Posterior vena cava (tissue), 2 donors: ENCODE measurements at places on chromosomes 3 and 15.

- DNase-seq: no peak
Measured at GRCh38 chr3:55661141-55661540, 174.0 kb upstream of the WNT5A start.

- no peak for DNase-seq
Measured at GRCh38 chr3:40336101-40336500, 26.6 kb downstream of the EIF1B start.

DNA sequence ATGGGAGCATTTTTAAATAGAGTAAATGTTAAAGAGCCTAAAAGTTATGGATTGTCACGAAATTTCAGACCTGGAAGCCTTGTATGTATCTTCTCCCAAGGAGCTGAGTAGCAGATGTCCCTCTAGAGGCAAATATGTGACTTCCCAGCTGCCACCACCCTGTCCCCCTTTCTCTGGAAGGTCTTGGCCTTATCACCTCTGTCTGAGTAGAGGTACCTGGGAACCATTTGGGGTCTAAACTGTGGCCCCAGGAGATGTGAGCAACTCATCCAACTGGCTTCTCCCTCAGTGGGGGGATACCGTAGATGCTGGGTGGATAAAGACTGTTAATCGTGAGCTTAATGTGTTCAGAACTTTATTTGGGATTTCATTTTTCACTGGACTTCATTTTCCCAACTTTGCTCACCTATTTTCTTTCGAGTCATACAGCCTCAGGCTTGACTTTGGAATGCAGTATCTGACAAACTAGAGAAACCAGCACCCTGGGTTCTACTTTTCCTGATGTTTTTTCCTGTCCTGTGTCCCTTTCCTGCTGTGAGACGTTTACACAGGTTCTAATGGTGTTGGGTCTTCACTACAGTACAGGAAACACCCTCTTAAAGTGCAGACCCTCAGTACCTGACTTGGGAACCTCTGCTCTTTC lies 53.3 kb upstream of the CCR4 start:
- no peak for DNase-seq

DNA sequence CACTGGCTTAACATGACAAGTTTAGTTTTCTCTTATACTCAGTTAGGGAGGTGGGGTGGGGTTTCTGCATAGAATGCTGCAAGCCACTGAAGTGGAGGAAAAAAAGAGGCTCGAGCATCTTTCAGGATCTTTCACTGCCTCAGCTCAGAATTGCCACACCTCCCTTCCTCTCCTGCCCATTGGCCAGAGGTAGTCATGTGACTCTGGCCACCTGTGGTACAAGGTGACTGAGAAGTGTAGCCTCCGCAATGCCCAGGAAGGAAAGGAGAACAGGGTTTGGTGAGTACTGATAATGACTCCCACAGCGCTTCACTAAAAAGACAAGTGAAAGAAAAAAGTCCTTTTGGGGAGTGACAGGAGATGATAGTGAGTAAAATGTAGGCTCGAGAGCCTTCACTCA lies 124.3 kb upstream of the TRIM42 start:
- DNase-seq: no peak

DNA sequence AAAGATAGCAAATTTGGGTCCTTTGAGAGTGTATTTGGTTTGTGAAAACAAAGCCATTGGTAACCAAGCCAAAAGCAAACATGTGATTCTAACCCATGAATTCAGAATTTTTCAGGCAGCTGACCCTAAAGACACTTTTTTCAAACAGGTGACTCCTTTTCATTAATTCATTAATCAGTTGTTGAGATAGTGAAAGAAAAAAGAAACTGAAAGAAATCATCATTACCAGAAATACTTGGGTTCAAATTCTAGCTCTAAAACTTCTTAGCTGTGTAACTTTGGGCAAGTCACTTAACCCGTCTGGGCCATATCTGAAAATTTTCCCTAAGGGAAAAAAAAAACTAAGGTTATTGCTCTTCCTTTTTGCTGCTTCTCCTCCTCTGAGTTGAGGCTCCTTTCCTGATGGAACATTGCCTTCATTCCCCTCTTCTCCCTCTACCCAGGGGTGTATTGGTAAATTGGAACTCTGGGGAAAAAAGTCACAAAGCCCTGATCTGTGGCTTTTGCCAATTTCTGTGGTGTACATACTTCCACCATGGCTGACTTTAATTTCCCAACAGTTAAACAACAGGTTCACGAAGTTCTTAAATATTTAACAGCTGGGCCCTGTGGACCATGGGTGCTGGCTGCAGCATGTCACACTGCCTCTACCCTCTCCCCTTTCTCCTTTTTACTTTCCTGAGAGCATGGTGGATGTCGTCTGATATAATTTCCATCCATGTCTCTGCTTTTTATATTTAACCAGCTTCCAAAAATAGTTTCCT lies 120.3 kb downstream of the ASB7 start:
- no peak for DNase-seq

DNA sequence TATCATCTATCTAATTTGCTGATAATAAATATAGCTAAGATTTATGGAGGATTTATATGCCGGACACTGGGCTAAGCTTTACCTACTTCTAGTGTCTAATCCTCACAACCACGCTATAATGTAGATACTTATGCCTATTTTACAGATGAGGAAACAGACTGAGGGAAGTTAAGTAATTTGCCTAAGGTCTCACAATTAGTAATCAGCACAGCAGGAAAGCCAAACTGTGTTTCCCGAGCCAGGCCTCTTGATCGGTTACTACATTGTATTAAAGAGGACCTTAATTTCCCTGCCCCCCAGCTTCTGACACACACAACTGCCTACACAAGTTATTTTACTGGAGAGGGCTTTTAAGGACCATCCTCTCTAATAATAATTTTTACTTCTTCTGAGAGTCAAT lies 40.9 kb downstream of the ONECUT1 start:
- no peak for DNase-seq

GRCh38 chr15:90402223-90402622 lies 14.2 kb downstream of the IQGAP1 start:
- DNase-seq: no peak

DNA sequence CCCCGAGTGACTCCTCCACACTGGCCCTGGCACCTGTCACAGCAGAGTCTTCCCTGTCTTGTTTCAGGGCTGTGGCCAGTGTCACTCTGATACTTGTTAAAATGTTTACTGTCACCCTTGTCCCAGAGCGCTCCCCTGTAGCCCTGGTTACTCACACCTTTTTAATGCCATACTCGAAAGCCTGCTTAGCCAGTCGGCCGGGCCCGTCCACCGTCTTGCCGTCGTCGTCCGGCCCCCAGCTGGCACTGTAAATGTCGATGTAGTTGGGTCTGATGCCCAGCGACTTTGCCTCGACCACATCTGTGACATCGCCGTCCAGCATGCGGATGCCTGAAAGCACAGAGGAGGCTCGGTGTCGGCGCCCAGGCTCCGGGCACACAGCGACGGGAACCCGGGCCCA lies 91.3 kb downstream of the PCSK6 start:
- DNase-seq: no peak

DNA sequence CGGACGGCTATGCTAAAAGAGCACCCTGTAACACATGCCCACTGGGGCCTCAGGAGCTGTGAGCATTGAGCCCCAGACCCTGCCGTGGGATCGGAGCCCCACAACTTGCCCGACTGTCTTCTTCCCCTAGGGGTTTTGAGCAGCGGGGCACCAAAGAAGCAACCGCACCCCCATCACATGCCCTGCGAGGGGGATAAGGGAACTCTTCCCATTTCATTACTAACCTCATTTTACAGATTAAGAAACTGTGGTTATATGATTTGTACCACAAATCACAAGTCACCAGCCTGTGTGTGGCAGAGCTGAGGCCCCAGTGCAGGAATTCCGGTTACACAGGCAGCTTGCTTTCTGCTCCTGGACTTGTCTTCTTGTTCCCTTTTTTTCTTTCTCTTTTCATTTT lies 86.2 kb downstream of the CD47 start:
- DNase-seq: peak; percentile 81

- peak; percentile 75 for DNase-seq
Measured at GRCh38 chr15:28018291-28019044, 80.6 kb downstream of the OCA2 start.

- DNase-seq: no peak
Measured at GRCh38 chr3:184145111-184145524, 10.0 kb downstream of the EIF2B5 start.

DNA sequence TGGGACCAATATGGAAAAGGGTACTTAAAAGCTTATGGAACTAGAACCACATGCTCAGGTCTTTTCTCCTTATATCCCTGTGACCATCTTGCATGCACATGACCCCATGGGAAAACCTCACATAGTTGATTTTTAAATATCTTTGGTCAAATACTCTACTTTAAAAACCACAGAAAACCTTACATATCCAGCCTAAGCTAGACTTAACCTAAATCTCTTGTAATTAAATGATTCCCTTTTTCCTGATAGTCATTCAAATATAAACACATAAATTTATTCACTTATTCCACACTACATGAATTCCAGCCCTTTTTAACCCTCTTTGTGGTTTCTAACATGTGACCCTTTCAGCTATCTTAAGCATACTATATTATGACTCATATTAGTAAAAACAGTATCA lies 46.8 kb downstream of the DNAJC13 start:
- no peak for DNase-seq

DNA sequence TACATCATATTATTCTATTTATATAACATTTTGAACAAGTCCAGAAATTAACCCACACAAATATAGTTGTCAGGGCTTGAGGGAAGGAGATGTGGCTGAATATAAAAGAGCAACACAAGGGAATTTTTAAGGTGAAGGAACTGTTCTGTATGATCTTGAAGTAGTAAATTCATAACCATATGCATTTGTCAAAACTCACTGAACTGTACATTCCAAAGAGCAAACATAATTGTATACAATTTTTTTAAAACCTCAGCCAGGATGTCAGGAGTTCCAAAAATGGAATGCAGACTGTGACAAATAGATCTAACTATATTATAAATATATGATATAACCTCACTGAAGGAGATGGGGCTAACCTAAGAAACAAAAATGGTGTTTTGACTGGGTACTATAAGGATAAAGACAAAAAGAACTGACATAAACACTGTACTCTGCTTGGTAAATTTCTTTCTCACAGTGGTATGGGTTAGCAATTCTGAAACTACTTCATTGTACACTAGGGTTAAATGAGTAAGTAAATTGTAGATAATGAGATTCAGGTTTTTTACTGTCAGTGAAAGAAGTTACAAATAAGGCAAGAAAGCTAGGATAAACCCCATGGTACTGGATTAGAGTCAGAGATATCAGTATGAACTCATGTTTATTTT lies 14.4 kb downstream of the GOLGB1 start:
- no peak for DNase-seq

- no peak for DNase-seq
Measured at GRCh38 chr3:15060029-15060428, 5.1 kb downstream of the MRPS25 start.

GRCh38 chr3:13148126-13148525 lies 74.9 kb upstream of the IQSEC1 start:
- DNase-seq: peak; percentile 59

- DNase-seq: no peak
Measured at GRCh38 chr3:55641964-55642363, 154.9 kb upstream of the WNT5A start.

- DNase-seq: no peak
Measured at GRCh38 chr3:29202378-29202777, 78.5 kb upstream of the RBMS3 start.

GRCh38 chr3:191261304-191261638 lies 62.2 kb downstream of the OSTN start:
- DNase-seq: no peak

DNA sequence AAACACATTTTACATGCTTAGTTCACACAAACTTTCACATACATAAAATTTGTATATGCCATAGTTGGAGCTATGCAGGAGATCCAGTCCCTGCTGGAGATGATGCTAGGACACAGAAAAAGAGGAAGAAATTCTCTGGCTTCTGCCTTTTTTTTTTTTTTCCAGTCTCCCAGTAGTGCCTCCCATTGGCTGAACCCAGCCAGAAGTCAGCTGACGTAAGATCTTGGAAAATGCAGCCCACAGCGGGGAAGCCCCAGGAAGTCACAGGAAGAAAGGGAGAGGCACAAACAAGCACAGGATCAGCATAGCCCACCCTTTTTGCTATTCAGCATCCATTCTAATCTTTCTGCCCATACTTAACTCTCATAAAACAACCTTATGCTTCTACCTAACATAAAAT lies 38.5 kb downstream of the SCN11A start:
- no peak for DNase-seq

DNA sequence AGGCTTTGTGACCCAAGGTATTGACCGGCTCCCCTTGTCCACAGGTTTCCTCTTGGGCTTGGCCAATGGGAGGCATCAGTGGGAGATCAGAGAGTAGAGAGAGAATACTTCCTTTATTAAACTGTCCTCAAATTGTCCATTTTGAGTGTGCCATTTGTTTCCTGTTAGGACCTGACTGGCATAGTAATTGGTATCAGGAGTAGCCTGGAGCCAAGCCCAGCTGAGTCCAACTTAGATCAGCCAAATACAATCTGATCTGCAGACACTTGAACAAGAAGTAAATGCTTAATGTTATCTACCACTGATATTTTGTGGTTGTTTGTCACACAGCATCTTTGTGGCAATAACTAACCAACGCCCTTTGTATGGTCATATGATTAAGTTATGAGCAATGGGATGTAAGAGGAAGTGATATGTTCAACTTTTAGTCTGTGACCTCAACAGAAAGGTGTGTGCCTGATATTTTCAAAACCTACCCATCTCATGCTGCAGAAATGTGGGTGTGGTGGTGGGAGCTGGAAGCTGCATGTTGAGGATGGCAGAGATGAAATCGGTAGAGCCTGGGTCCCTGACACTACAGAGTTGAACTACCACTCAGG lies 13.3 kb downstream of the MYD88 start:
- DNase-seq: no peak

GRCh38 chr3:158084651-158085050 lies 21.6 kb downstream of the SHOX2 start:
- no peak for DNase-seq

- DNase-seq: no peak
Measured at GRCh38 chr15:85010386-85011159, 28.9 kb downstream of the PDE8A start.

DNA sequence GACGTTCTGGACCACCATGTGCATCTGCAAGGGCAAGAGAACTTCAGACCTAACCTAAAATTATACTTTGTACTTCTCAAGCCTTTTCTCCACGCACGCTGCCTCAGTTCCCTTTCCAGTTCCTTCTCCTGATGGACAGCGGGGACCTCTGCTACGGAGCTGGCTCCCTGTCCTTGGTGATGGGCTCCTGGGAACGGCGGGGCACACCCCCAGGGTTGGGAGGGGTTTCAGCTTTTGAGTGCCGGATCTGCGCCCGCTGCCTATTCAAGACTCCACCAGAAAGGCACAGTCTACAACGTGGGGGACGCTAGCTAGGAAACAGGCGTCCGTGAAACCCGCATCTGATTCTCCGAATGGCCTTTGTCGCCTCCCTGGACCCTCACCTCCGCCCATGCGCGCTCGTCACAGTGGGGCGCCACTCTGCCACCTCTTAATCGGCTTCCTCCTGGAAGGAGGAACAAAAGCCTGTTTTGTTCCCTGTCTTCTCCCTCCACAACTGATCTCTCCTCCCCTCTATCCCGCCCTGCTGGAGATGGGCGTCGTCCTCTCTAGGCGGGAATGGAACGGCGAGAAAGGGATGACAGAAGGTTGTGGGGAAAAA lies 2.2 kb downstream of the GPR149 start:
- DNase-seq: peak; percentile 71
